ENCODE measurements at places on chromosomes 12 and 14.

DNA sequence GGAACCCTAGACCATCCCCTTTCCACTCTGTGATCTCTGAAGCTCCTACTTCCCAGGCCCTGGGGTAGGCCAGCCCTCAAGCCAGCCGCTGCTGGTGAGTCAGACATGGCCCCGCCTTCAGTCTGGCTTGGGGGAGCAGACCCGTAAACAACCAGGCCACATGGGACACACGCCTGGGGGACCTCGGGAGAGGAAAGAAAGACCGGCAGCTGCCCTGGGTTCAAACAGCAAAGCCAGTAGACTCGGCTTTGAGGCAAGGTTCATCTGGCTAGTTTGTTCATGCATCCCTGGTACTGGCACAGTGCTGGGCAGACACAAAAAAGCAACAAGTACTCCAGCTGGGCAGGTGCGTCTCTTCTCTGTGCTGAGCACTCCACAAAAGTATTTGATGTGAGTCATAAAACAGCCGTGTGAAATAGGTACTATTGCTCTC is 101.9 kb downstream of the SETD3 start:
- peak; percentile 84 for DNase-seq

GRCh38 chr12:109169262-109169661 is 52.9 kb downstream of the ACACB start:
- no peak for DNase-seq

DNA sequence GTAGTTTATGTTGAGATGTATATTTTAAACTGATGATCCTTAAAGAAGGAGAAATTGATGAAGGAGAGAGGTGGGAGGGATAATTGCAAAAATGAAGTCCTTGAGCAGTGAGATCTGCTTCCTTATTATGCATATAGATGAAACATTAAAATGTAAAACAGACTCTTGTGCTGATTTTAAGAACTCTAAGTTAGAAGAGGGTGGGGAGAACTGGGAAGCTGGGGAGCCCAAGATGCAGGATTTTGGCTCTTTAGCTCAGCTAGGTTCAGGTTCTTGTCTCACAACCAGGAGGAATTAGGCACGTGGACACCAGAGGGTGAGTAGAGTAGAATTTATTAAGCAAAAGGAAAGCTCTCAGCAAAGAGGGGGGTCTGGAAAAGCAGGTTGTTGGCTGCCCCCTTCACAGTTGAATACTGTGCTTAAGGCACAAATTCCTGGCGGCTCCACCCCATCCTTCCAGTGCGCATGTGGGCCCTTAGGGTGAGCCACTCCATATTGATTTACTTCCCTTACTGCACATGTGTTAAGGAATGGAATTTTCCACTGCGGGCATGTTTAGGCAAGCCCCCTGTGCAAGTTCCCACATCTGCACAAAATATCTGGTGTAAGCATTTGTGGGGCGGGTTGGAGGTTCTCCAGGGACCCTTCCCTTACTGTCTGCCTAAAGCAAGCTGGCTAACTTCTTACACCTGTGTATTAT is 141.9 kb downstream of the BICD1 start:
- DNase-seq, result no peak

- DNase-seq, result peak; percentile 92
Observed at GRCh38 chr14:55446833-55447232, 6.4 kb upstream of the TBPL2 start.

DNA sequence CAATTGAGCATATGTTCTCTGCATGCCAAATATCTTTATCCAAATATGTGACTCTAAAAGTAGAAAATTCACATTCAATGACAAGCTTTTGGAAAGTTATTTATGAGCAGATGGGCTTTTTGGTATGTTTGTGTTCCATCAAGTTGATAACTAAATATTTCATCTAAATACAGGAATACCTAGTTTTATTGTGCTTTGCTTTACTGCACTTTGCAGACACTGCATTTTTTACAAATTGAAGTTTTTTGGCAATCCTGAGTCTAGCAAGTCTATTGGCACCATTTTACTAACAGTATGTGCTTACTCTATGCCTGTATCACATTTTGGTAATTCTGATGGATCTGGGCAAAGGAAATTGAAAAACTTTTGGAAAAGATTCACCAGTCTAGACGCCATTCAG is 133.8 kb downstream of the ATXN7L3B start:
- DNase-seq, result no peak

DNA sequence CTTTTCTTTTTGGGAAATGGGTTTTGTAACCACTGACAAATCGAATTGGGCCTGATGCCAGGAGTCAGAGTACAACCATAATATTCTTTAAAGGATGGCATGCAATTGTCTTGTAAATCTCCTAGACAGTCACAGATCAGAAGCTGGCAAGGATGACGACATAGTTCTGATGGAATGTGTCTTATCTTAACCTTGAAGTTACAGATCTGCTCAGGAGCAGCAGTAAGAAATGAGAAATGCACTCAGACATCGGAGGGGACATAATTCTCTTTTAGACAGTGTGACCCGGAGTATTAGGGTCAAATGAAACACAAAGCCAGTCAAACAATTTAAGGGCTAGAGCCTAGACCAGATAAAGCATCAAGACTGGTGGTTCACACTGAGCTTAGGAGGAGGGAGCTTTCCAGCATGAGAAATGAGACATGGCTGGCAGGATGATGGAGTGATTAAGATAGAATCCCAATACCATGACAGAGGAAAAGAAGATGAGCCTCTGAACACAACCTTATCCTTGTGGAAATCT is 17.5 kb downstream of the CBX5 start:
- peak; percentile 81 for DNase-seq

DNA sequence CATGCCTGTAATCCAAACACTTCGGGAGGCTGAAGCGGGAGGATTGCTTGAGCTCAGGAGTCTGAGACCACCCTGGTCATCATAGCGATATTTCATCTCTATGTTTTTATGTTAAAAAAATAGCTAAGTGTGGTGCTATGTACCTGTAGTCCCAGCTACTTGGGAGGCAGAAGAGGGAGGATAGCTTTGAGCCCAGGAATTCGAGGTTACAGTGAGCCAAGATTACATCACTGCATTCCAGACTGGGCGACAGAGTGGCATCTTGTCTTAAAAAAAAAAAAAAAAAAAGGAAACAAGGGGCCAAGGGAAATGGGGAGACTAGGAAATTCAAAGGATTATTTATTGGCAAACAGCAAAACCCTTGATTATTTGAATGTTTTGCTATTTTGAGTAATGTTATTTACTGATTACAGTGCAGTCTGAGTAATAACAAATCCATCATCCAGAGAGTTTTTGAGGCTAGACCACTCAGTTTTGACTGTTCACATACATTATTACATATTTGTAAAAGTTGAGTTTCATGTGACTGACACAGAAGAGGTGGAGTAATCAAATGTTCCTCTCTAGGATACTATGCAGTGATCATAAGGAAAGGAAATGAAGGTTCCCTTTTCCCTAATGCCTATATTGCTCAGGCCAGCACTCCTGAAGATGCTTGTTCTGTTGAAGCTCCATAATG is 40.8 kb downstream of the PRKCH start:
- DNase-seq, result peak; percentile 74

GRCh38 chr14:80316441-80316840 is 105.1 kb upstream of the DIO2 start:
- DNase-seq, result no peak

- peak; percentile 35 for DNase-seq
Observed at GRCh38 chr12:21502164-21502496, 541 bp downstream of the GOLT1B start.
